ENCODE measurements at places on chromosomes 6 and 20. TPM values are rescaled to one million over a fixed set of nuclear protein-coding genes. Genes with fewer than 3 reads are reported as not detected.

The FAM83D gene
- total RNA-seq: 73.0 TPM

The ACSS1 gene
- 0.86 TPM for total RNA-seq

The SNX9 gene
- 47.4 TPM for total RNA-seq

The CLPSL2 gene
- not detected for total RNA-seq

The NMBR gene
- total RNA-seq: not detected

The MYMX gene
- not detected for total RNA-seq

The L3MBTL1 gene
- total RNA-seq: 4.8 TPM

The VPS52 gene
- total RNA-seq: 33.4 TPM

The CD83 gene
- total RNA-seq: 20.1 TPM

The C20orf141 gene
- not detected for total RNA-seq

The PET117 gene
- 17.9 TPM for total RNA-seq

The TNFAIP3 gene
- 12.6 TPM for total RNA-seq

The ZC2HC1B gene
- total RNA-seq: not detected

The TCP11 gene
- 0.06 TPM for total RNA-seq

The DDRGK1 gene
- total RNA-seq: 57.9 TPM

The XKR7 gene
- 0.12 TPM for total RNA-seq

The CDC25B gene
- total RNA-seq: 39.7 TPM

All from Daoy (cell line).